Progenitor cell of endocrine pancreas (in vitro differentiated cells): ENCODE measurements at places on chromosomes 1 and 21.

DNA sequence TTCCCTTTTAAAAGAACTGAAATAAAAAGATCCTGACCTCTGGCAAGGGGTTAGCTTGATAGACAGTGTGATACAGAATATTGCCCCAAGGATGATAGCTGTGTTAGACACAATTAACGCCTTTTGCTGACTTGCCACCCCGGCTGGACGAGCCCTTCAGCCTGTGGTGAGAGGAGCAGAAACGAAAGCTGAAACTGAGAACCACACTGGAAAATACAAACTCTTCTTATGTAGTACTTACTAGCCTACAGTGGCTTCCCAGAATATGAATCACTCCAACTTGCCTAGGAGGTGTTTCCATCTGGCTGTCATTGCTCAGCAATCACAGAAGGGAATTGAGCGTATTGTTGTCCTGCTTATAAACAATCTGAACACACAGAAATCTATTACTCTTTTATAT, 22.9 kb downstream of the SAMSN1 start:
- no peak overlapping the region for H3K4me3 ChIP-seq
- no peak for DNase-seq
- no peaks in the 10 kb centered on the region for H3K4me1 ChIP-seq
- H3K36me3 ChIP-seq, result no peaks in the 10 kb centered on the region
- H3K27me3 ChIP-seq, result no peaks in the 10 kb centered on the region

GRCh38 chr21:19034560-19034959, 631.0 kb upstream of the TMPRSS15 start:
- peaks cover 13% of the 10 kb centered on the region for H3K4me1 ChIP-seq
- DNase-seq, result no peak
- H3K27me3 ChIP-seq, result no peaks in the 10 kb centered on the region
- no peak overlapping the region for H3K27ac ChIP-seq
- no peak overlapping the region for H3K4me3 ChIP-seq

DNA sequence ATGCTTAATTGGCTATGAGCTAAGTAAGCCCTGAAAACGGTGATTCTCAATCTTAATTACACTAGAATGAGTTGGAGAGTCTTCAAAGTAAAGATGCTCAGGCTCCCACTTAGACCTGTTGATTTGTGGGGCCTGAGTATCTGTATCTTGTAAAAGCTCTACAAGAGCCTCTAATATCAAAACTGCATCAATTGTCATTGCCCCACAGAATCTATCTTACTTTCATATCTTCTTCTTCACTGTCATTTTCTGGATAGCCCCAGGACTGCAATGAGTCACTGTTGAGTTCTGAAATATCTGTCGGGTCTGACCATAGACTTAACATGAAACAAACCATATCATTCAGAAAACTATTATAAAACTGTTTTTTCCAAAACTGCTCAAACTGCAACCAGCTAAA, 102.8 kb upstream of the SERTAD4 start:
- no peak for DNase-seq
- H3K27ac ChIP-seq, result no peak overlapping the region
- no peaks in the 10 kb centered on the region for H3K36me3 ChIP-seq

DNA sequence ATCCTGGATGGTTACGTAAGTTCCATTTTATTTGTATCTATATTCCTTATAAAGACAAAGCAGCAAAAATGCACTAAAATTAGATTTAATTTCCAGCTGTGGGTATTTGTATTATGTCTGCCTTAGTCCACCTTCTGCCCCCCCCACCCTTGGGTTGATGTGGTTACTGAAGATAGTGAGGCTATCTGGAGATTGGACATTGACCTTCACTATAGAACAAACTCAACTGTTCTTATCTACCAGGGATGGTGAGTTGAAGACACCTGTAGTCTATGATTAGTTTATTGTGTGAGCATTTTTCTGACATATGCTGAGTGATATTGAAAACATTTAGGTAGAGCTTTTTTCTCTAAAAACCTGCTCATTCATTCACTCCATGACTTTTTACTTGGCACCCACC, 122.2 kb downstream of the NFIA start:
- DNase-seq, result no peak
- H3K36me3 ChIP-seq, result no peaks in the 10 kb centered on the region
- H3K4me3 ChIP-seq, result no peak overlapping the region
- no peaks in the 10 kb centered on the region for H3K4me1 ChIP-seq
- H3K27ac ChIP-seq, result no peak overlapping the region
- peaks cover 41% of the 10 kb centered on the region for H3K27me3 ChIP-seq

DNA sequence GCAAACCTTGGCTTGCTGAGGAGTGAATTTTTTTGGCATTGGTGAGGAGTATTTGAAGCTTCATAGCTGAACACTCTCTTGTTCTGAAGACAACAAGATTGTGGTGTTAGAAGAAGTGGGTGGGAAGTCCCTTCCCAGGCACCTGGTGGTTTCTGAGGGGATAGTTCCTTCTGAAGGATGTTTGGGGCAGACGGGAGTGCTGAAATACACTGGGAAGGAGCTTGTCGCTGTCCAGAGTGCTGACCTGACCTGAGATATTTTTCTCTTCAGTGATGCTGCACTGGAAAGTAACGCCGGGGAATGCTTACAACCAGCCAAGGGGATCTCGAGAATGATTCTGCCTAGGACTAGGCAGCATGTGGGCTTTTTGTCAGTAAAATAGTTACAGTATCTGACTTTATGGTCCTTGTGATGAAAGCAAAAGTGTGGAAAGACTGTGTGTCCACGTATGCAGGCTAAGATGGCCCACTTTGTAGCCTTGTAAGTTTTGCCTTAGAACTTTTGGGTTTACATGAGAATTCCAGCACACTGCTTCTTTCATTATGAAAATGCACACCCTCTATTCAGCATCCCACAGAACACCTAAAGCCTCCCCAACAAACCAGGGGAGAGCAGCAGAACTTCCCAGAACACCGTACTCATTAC, 33.1 kb upstream of the NFASC start:
- H3K4me1 ChIP-seq, result no peaks in the 10 kb centered on the region
- H3K27ac ChIP-seq, result no peak overlapping the region
- no peaks in the 10 kb centered on the region for H3K36me3 ChIP-seq

DNA sequence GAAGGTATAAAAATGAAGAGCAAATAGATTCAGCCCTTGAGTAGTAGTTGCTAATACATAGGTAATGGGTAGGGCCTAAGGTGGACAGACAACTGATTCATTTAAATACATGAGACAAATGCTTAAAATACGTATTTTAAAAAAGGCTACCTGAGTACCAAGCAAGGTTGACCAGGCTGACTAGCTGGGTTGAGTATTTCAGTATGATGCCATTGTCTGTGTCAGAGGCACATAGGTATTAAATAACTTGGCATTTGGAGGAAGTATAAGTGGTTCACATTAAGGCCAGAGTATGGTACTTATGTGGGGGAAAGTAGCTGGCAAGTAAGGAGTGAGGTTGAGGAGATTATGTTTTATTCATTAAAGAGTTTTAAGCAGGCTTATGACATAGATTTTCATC, 19.4 kb downstream of the NEK7 start:
- DNase-seq, result no peak
- H3K27me3 ChIP-seq, result no peaks in the 10 kb centered on the region
- no peak overlapping the region for H3K4me3 ChIP-seq
- H3K36me3 ChIP-seq, result no peaks in the 10 kb centered on the region
- H3K27ac ChIP-seq, result peak overlapping the region; percentile 18

DNA sequence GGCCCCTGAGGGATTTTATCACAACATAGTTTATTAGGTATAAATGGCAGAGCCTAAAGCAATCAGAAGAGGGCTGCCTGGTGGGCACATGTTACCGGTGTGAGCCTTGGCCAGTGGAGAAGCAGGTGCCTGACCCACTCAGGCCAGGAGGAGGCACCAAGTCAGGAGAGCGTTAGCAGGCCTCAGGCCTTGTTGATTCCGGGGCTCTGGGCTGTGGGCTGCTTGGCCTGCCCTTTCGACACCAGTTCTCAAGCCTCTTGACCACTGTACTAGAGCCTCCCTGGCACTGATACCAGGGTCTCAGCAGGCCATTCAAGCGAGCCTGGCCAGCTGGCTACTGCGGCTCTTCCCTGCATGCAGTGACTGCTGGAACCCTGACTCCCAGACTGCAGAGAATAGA, 20.8 kb downstream of the CLDN14 start:
- H3K27me3 ChIP-seq, result peaks cover 4% of the 10 kb centered on the region
- peaks cover 11% of the 10 kb centered on the region for H3K4me1 ChIP-seq
- no peak overlapping the region for H3K27ac ChIP-seq
- DNase-seq, result no peak

DNA sequence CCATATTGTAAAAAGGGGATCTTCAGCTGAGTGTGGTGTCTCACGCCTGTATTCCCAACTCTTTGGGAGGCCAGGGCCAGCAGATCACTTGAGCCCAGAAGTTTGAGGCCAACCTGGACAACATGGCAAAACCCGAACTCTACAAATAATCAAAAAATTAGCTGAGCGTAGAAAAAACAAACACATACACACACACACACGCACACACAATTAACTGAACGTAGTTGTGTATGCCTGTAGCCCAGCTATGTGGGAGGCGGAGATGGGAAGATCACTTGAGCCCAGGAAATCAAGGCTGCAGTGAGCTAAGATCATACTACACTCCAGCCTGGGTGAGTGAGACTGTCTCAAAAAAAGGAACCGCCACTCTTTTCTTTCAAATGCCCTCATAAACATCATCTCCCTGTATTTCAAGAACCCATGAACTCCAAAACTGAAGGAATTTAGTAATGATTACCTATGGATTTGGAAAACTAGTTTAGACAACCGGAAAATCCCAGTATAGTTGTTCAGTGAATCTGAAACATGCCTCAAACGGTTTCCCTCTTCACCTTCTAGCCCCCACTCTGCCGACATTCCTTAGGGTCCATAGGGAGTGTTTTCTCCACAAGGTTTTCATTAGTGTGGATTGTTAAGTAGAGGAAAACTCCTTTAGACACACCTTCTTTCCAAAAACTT, 4.5 kb downstream of the TXNIP start:
- no peak overlapping the region for H3K4me3 ChIP-seq
- no peaks in the 10 kb centered on the region for H3K27me3 ChIP-seq
- DNase-seq, result no peak
- peaks cover 25% of the 10 kb centered on the region for H3K4me1 ChIP-seq
- H3K36me3 ChIP-seq, result peaks cover 25% of the 10 kb centered on the region
- no peak overlapping the region for H3K27ac ChIP-seq

- H3K4me3 ChIP-seq, result no peak overlapping the region
- no peak overlapping the region for H3K27ac ChIP-seq
- no peaks in the 10 kb centered on the region for H3K27me3 ChIP-seq
Observed at GRCh38 chr1:223410036-223410435, 16.8 kb downstream of the CCDC185 start.

DNA sequence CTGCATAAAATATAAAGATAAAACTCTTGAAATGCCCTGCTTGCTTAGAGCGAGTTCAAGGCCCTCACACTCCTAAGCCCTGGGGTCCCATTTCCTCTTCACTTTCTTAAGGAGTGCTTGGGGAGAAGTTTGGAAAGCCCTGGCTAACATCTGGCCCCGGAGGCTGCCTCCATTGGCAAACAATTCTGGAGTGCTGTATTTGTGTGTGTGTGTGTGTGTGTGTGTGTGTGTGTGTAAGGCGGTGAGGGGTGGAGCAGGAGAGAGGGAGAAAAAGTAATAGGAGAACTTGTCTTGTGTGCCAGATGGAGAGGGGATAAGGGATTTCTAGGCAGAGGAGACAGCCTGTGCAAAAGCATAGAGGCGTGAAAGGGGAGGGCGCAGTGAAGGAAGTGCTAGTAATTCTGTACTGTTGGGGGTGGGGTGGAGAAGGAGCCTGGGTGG, 578 bp upstream of the TRIM62 start:
- peaks cover 9% of the 10 kb centered on the region for H3K4me1 ChIP-seq
- H3K4me3 ChIP-seq, result peak overlapping the region; percentile 80
- H3K27ac ChIP-seq, result peak overlapping the region; percentile 53
- no peaks in the 10 kb centered on the region for H3K36me3 ChIP-seq
- peaks cover 24% of the 10 kb centered on the region for H3K27me3 ChIP-seq

DNA sequence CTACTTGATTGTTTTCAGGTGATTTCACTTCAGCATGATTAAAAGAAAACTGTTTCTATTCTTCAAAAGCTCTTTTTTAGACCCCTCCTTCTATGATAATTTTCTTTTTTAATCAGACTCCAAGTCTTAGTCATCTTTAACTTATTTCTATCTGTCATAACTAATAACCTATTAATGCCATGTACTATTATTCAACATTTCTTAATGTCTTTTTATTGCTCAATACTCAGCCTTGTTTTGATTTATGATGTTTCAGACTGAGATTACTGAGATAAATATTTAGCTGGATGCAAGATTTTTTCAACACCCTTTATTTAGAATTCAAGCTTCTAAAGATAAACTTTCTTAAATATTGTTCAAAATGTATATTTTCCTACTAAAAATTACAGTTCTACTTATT, 53.6 kb downstream of the ATP6V1G3 start:
- no peaks in the 10 kb centered on the region for H3K4me1 ChIP-seq
- H3K36me3 ChIP-seq, result no peaks in the 10 kb centered on the region
- H3K4me3 ChIP-seq, result no peak overlapping the region
- H3K27ac ChIP-seq, result no peak overlapping the region
- no peak for DNase-seq
- no peaks in the 10 kb centered on the region for H3K27me3 ChIP-seq

GRCh38 chr1:232924874-232925273, 25.5 kb upstream of the NTPCR start:
- no peak overlapping the region for H3K4me3 ChIP-seq
- H3K27ac ChIP-seq, result no peak overlapping the region
- H3K4me1 ChIP-seq, result peaks cover 10% of the 10 kb centered on the region

- no peak overlapping the region for H3K4me3 ChIP-seq
- no peak for DNase-seq
- peaks cover 2% of the 10 kb centered on the region for H3K4me1 ChIP-seq
- no peaks in the 10 kb centered on the region for H3K36me3 ChIP-seq
Observed at GRCh38 chr21:16370186-16370585, 640.4 kb downstream of the USP25 start.

GRCh38 chr1:179325836-179326235, 32.2 kb downstream of the SOAT1 start:
- H3K4me1 ChIP-seq, result peaks cover 4% of the 10 kb centered on the region
- DNase-seq, result no peak
- no peak overlapping the region for H3K27ac ChIP-seq
- H3K36me3 ChIP-seq, result peaks cover 46% of the 10 kb centered on the region

- no peak for DNase-seq
- peaks cover 18% of the 10 kb centered on the region for H3K4me1 ChIP-seq
- H3K27me3 ChIP-seq, result no peaks in the 10 kb centered on the region
- peaks cover 6% of the 10 kb centered on the region for H3K36me3 ChIP-seq
Observed at GRCh38 chr1:203899869-203900714, 38.7 kb downstream of the SNRPE start.

DNA sequence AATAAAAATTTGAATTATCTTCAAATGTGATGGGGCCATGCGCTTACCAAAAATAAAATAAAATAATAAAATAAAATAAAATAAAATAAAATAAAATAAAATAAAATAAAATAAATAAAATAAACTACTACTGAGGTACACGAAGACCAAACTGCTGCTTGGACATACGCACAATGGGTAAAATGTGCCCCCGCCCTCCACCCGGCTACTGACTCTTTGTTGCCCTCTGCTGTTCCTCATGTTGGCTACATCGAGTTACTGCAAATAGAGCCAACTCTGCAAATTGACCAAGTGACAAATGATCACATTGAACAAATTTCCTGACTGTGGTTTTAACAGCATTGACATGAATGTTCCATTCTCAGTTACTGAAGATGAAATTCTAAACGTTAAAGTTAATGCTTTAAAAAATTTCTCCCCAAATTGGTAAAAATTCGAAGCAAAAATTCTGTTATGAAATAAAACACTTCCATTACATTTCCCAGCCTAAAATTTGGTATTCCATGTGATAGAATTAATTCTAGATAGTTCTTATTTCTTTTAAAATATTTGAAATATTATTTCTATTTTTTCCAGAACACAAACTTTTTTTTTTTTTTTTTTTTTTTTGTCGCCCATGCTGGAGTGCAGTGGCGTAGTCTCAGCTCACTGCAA, 18.8 kb upstream of the MAP1LC3C start:
- H3K36me3 ChIP-seq, result no peaks in the 10 kb centered on the region
- H3K27me3 ChIP-seq, result peaks cover 3% of the 10 kb centered on the region
- DNase-seq, result peak; percentile 24
- no peak overlapping the region for H3K27ac ChIP-seq
